ENCODE measurements at places on chromosomes 5 and 9.

DNA sequence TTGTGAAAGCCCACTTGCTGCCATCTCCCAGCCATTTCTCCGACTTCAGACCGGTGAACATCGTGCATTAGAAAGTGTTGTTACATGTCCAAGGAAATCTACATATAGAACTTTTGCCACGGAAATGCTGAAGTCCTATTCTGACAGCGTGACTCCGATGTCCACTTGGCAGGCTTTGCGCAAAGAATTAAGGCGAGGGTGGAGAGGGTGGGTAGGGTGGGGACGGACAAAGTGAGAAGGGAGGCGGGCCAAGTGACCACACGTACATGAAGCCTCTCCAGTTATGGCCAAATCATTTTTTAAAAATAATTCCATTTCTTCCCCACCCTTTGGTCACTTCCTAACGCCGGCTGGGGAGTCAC, 460 bp upstream of the ACO1 start:
- no peak for DNase-seq

- no peak for DNase-seq
Measured at GRCh38 chr5:139708877-139709581, 60.9 kb downstream of the CXXC5 start.

DNA sequence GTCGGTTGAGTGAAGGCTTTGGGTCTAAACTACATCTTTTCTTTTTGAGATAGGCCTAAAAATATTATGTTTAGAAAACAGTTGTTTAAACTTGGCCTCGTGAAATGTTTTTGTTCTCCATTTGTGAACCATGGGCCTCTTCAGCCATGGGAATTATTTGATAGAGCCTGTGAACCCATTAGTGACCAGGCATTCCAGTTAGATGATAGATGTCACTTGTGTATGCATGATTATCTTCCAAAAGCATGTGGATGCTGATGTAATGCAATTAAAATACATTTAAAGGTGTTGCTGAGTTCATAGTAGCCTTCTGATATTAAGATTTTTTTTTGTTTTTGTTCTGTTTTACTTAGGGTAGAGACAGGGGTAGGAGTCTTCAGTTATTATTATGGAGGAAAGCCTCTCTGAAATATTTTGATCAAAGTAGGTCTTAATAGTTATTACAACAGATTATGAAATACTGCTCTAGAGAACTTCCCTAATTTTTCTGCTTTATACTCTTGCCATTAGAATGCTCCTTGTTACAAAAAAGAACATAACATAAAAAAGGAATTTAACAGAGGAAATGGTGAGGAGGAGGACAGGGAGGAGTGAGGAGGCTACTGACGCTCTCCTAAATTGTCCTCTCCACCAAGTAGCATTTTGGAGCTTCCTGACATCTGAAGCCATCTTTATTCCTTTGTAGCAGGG, 32.9 kb downstream of the CPEB4 start:
- DNase-seq, result no peak

- no peak for DNase-seq
Measured at GRCh38 chr5:79856456-79857055, 134.5 kb downstream of the MTX3 start.

- peak; percentile 20 for DNase-seq
Measured at GRCh38 chr5:43286623-43287022, 26.6 kb downstream of the HMGCS1 start.

- no peak for DNase-seq
Measured at GRCh38 chr5:138716456-138716924, 36.7 kb upstream of the CTNNA1 start.

- peak; percentile 69 for DNase-seq
Measured at GRCh38 chr5:172106511-172107356, 81.3 kb downstream of the STK10 start.

- no peak for DNase-seq
Measured at GRCh38 chr9:137969008-137969407, 91.4 kb downstream of the CACNA1B start.

DNA sequence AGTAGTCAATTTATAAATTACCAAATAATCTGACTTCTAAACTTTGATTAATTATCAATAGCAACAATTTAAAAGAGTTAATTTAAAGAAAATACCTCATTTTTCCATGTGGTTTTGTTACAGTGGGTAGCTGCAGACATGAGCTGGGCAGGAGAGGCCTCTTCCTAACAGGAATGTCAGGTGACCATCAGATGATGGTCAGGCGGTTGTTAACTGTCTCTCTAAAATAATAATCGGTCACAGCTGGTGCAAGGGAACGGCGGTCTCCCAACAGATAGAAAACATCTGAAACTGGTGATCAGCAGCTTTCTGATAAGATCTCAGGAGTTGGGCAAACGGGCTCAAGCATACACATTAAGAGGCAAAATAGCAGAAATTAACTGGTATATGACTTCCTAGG, 342.7 kb upstream of the CYLC2 start:
- no peak for DNase-seq

DNA sequence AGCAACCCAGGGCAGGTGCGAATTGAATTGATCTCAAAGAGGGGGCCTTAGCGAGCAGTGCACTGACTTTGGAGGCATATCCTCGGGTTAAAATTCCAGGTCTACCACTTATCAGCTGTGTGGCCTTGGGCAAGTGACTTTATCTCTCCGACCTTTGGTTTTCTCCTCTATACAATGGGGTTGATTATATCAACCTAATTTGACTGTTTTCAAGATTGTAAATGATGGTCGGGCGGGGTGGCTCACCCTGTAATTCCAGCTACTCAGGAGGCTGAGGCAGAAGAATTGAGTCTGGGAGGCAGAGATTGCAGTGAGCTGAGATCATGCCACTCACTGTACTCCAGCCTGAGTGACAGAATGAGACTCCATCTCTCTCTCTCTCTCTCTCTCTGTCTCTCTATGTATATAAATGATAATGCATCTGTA, 18.7 kb downstream of the SPRY4 start:
- DNase-seq, result no peak

DNA sequence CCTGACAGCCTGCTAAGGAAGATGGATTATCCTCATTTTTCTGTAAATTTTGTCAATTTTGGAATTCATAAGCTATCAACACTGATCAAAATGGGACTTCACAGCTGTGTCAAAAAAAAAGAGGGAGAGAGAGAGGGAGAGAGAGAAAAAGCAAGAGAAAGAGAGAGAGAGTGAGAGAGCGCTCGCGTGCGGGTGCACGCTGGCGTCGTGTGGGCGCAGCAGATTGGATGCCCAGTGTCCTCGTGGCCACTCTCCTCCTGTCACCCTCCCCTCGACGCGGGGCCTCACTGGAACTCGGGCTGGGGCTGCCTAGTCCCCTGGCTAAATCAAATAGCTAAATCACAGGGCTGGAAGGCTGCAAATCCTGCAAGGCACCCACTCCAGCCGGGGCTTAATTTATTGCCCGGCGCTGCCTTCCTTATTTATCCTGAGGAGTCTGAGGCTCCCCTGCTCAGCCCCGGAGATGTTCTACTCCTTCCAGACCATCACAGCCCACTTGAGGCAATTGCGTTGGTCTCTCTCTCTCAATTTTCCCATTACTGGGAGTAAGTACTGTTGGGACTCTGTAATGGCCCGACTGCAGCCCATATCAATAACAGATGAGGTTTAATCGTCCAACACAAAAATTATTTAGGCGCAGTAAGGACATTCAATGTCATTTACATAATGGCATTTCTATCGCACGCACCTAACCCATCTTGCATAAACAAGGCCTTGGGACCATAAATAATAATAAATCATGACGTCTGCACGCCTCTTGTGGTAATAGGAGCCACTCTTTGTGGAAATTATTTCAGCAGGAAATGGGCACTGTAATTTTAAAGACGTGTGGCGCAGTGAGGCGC, 94.2 kb downstream of the PAX5 start:
- DNase-seq, result no peak

- peak; percentile 33 for DNase-seq
Measured at GRCh38 chr5:2017540-2018389, 135.0 kb upstream of the IRX4 start.

- DNase-seq, result no peak
Measured at GRCh38 chr9:25889661-25890060, 211.4 kb upstream of the TUSC1 start.

GRCh38 chr5:43639566-43639965, 36.6 kb downstream of the NNT start:
- no peak for DNase-seq

- peak; percentile 80 for DNase-seq
Measured at GRCh38 chr5:1801222-1801966, at the start of gene NDUFS6. NDUFS6 (plus strand) TSS chr5:1801407; CDS start chr5:1801418, 11 bp downstream.

GRCh38 chr5:40904994-40905306, 4.3 kb upstream of the C7 start:
- DNase-seq, result no peak

GRCh38 chr9:1009101-1009707, 32.7 kb downstream of the DMRT3 start:
- DNase-seq, result peak; percentile 69

GRCh38 chr9:114499528-114499927, 5.7 kb downstream of the WHRN start:
- DNase-seq, result no peak

- no peak for DNase-seq
Measured at GRCh38 chr5:72248410-72248981, 71.5 kb downstream of the MRPS27 start.

DNA sequence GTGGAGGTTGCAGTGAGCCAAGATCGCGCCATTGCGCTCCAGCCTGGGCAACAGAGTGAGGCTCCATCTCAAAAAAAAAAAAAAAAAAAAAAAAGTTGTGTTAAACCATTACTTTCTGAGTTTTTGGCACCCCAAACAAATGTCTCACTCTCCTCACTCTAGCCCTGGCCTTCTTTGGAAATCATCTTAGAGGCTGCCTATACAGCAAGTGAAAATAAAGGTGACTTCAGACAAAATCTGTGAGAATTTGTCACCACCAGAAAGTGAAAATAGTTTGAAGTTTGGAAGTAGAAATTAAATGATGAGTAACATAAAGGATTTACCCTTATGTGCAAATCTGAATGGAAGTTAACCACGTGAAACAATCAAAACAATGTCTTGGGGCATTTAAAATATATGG, 7.2 kb upstream of the ZNF131 start:
- DNase-seq, result no peak

DNA sequence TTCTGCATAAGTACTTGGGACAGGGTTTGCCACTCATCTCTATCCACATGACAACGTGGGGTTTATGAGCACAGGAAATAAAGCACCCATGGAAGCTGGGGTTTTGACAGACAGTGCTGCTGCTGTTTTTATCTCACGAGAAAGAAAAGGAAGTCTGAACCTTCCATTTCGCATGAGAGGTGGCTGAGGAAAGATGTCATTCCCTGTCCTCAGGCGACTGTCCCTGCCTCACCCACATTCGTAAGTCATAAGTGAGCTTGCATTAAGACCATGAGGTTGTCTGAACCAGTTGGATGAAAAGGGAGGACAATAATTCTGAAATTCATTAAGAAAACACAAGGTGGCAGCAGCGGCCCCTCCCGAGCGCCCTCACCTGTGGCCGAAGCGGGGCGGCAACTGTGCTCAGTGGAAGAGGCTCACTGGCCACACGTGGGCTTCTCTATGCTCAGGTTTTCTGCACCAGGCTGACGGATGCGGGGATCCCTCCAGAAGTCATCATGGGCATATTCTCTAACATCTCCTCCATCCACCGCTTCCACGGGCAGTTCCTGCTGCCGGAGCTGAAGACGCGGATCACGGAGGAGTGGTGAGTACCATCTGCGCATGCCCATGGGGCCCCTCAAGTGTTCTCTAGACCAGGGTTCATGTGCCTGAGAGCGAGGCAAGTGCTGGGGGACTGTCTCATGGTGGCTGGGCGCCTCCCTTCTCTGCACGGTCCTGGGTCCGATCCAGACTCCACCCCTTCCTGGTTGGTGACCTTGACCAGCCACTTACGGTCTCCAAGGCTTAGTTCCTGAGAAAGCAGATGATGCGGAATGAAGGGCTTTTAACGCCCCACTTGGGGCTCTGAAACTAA, 54.7 kb upstream of the SUSD3 start:
- DNase-seq, result peak; percentile 76

GRCh38 chr5:166324372-166324771, 1967.1 kb upstream of the WWC1 start:
- DNase-seq, result no peak

- no peak for DNase-seq
Measured at GRCh38 chr5:7419367-7419766, 23.4 kb downstream of the ADCY2 start.

DNA sequence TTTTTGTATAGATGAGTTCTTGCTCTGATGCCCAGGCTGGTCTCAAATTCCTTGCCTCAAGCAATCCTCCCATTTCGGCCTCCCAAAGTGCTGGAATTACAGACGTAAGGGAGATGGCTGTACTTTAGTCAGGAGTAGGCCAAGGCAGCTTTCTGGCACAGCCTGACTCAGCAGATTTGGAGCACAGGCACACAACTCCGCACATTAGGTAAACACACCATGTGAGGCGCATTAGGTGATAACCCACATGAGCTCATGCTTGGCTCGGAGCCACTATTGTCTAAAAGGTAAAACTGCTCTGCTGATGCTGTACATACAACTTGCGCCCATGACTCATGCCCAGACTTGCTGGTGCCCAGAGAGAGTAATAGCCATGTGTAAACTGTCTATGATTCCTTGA, 1157.9 kb downstream of the TAF11L14 start:
- no peak for DNase-seq

DNA sequence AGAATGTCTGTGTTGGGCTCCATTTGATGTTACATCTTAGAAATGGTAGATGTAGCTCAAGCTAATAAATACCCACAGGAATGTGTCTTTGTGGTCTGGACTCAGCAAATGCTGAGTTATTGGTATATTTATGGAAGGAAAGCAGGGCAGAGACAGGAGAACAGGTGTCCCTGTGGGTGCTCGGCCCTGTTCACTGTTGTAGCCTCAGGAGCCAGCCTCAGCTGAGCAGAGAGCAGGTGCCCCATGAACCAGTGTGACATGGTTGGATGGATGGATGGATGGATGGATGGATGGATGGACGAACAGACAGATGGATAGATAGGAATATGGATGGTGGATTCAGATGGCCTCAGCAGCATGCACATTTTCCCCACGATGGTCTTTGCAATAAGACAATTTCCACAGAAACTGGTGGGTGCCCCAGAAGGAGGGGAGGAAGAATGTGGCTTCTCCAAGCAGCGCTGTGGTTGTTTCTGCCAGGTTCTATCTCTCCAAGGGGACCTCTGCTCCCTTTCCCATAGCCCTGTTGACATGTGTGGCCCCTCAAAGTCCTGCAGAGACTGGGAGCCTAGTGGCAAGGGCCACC, 8.2 kb upstream of the IRF1 start:
- DNase-seq, result no peak

GRCh38 chr9:130885484-130886375, 10.9 kb downstream of the QRFP start:
- DNase-seq, result no peak

All from CD4-positive, alpha-beta T cell treated with Interleukin-10 for 1 hour (primary cell).